ENCODE measurements at places on chromosomes 1 and 21.

GRCh38 chr1:154263465-154264332 is 8.7 kb upstream of the HAX1 start:
- DNase-seq, result no peak

GRCh38 chr1:75273110-75273509 is 138.9 kb downstream of the LHX8 start:
- DNase-seq, result no peak

- no peak for DNase-seq
Measured at GRCh38 chr1:234691567-234691966, 81.6 kb upstream of the IRF2BP2 start.

DNA sequence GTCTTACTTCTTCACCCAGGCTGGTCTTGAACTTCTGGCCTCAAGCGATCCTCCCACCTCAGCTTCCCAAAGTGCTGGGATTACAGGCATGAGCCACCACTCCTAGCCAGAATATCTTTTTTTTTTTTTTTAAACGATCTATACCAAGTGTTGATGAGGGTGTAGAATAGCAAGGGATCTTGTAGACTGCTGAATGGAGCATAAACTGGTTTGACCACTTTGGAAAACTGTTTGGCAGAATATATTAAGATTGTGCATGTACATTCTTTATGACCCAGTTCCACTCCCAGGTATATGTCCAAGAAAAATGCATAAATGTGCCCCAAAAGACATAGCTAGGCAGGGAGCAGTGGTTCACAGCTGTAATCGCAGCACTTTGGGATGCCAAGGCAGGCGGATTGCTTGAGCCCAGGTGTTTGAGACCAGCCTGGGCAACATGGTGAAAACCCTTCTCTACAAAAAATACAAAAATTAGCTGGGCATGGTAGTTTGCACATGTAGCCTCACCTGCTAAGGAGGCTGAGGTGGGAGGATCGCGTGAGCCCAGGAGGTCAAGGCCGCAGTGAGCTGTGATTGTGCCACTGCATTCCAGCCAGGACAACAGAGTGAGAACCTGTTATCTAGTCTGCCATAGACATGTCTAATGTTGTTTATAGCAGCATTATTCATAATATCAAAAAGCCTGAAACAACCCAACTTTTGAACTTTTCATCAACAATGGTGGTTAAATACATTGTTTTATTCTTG is 184.0 kb downstream of the VPS13D start:
- no peak for DNase-seq

DNA sequence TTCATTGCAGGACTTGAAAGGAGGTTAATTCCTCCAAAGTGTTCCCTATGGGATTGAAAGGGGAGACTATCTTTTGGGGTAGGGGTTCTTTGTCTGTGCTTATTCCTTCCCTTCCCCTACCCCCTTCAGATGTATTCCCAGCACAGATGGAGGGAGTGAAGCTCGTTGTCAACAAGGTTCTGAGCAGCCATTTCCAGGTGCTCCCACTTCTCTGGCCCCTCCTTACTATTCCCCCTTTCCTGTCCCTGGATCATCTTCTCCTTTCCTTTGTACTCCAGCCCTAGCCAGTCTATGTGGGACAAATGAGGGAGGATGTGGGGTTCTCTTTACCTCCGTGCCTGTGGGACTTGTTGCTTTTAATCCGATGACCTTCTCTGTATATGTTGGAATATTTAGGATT is 899 bp downstream of the TOMM40L start:
- no peak for DNase-seq

- DNase-seq, result no peak
Measured at GRCh38 chr1:244326757-244327156, 125.0 kb downstream of the ADSS2 start.

- no peak for DNase-seq
Measured at GRCh38 chr1:12111741-12112140, 48.6 kb downstream of the TNFRSF8 start.

DNA sequence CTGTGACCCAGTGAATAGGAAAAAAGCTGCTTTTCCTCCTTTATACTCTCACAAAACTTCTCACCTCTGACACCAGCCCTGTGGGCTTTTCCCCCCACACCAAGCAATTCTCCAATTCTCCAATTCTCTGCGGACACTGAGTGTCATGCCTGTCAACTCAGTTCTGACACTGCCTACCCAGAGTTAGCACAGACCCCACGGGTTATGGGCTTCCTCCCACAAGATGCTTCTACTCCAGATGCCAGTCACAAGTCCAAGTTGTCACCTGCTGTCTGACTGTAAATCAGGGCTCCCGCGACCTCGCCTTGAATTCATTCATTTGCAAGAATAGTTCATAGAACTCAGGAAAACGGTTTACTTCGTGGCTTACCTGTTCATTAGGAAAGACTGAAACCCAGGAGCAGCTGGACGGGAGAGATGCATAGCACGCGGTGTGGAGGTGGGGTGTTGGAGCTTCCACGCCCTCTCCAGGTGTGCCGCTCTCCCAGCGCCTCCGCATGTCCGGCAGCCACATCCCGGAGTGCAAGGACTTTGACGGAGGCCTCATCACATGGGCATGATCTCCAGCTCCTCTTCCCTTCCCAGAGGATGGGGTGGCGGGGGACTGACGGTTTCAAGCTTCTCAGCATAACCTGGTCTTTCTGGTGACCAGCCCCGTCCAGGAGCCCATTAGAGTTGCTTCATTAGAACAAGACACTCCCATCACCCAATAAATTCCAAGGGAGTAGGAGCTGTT is 154.7 kb downstream of the PGBD5 start:
- no peak for DNase-seq

GRCh38 chr1:50700214-50700613 is 259.9 kb downstream of the FAF1 start:
- no peak for DNase-seq

DNA sequence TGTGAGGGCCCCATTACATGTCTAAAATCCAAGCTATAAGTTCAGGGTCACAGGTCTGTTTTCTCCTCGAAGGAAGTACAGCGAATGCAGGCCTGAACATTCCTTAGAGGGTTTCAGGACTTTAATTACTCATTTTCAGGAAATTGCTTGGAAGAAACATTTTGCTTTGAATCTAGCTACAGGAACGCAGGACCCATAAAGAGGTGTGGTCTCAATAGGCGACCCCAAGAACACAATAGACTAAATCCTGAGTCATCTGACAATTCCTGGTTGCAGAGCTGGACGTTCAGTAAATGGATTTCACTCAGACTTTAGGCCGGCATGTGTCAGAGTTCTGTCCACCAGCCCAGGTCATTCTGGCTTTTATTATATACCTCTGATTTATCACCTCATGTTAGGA is 1.0 kb upstream of the ERG start:
- peak; percentile 50 for DNase-seq

- DNase-seq, result no peak
Measured at GRCh38 chr1:203267912-203268311, 37.4 kb upstream of the BTG2 start.

- no peak for DNase-seq
Measured at GRCh38 chr1:115544131-115544530, 97.6 kb upstream of the VANGL1 start.

DNA sequence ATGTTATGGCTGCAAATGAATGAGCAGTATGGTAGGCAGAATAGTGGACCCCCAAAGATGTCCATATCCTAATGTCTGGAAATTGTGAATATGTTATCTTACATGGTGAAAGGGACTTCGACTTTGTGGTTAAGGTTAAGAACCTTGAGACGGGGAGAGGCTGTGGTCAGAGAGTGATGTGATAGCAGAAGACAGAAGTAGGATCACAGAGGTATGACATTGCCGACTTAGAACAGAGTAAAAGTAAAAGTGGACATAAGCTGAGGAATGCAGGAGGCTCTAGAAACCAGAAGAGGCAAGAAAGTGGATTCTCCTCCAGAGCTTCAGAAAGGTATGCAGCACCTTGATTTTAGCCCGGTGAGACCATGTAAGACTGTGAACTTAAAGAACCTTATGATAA is 74.6 kb downstream of the CTH start:
- no peak for DNase-seq

DNA sequence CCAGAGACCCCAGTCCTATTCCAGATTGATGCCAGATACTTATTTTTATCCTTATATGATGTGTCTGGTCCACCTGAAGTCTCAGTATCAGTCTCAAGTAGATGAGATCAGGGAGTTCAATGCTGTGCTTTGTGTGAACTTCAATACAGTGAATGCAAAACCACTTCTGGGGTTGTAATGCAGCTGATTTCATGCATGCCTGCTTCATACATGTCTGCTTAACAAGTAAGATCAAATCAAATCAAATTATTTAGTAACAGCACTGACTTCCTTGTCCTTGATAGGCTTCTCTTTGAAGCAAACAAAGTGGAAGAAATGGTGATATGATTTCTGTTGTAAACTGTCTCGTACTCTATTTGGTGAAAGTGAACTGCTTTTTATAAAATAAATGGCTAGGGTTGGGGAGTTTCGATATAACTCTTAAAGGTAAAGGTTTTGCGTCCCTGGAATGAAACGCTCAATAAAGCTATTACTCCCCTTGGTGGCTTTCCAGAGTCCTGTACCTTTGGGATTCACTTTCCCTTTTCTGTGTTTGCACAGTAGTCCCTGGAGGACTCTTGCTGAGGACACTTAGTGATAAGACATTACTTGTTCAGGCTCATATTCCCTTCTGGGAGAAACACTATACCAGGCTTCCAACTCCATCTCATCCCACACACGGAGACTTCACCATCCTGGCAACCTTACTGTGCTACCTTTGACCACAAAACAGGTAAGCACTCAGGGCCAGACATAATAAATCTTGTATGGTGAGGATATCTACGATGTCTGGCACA is 59.3 kb downstream of the FH start:
- no peak for DNase-seq

DNA sequence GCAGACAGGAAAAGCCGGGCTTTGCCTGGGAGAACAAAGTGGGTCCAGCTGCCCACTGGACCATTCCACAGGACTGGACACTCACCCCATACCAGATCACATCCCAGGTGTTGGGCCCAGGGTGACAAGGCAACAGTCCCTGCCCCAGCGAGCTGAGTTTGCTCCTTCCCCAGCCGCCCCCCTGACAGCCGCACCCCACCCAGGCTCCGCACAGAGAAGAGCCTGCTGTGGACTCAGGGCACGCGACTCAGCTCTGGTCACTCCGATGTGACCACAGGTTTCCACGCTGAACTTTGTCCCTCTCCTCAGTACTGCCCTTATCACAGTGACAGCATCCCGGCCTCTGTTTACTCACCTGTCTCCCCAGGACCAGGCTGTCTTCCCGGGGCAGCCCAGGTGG is 1.2 kb downstream of the BMP8B start:
- no peak for DNase-seq

- DNase-seq, result peak; percentile 55
Measured at GRCh38 chr1:208595745-208596144, 351.6 kb upstream of the PLXNA2 start.

- DNase-seq, result no peak
Measured at GRCh38 chr21:41201385-41201784, 33.4 kb downstream of the BACE2 start.

DNA sequence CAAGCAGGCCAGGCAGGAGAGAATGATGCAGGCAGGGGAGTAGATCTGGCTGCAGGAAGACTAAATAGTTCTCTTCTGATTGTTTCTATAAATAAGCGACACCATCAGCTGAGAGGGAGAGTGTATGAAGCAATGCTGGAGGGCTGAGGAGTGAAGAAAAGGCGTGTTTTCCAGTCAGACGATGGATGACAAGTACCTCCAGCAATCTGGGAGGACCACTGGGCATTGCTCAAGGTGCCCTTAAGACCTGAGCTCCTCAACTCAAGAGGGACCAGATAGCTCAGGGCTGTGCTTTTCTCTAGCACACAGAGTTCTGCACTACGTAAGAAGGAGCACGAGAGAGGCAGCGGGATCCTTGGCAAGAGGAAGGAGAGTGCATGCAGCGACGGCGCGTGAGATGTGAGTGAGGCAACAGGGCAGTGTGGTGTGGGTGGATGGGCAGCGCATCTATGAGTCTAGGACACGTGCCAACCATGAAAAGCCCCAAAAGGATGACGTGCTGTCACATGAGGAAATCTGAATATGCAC is 36.0 kb downstream of the PABPC4 start:
- DNase-seq, result peak; percentile 94

DNA sequence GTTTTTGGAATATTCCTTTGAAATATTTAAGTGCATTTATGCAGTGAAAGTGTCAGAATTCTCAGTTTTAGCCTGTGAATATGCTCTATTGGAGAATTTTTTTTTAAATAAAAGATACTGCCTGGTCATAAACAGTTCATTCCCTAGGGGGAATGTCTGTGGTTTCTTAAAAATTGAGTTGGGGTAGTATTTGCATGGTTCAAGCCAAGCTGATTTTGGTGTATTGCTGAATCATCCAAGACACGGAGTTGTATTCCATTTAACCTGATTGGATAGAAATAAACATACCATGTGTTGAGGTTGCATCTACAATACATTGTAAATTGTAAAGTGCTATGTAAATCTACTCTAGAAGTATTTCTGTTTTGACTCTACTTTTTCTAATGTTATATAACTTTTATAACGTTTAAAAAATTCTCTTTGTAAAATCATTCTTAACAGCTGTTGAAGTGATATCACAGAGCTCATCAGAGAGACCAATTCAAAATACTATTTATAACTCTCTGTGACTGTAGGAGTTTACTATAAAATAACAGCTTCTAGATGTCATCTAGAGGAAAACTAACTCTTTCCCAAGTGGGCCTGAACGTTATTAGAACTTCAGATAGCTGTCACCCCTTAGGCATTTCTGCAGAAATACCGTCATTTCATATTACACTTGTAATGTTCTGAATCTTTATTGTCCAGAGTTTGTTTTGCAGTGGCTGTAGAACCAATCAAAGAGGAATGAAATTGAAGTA is 199.1 kb downstream of the USP25 start:
- DNase-seq, result no peak

DNA sequence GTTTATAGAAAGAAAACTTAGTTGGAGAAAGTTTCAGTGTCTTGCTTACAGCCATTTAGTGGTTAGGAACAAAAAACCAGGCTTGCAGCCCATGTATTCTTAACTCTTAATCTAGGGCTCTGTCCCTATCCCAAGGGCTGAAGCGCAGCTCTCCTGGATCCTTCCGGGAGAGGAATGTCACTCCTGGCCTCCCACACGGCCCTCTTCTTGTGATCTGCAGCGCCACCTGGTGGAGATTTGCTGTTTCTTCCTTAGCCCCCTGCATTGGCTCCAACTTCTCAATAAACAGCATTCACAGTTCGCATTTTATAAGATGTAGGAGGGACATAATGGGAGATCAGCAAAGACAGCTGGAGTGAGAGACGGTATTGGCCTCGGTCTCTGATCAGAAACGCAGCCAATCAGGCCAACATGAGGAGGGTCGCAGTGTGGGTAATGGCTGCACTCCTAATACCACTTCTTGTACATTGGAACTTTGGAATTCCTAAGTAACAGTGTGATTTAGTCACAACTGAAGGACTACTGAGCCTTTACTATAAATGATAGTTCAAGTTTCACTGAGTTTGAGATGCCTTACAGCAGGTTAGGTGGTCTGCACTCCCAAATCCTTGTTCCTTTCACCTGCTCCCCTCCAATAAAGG is 283.4 kb downstream of the ASTN1 start:
- DNase-seq, result no peak

- DNase-seq, result no peak
Measured at GRCh38 chr1:106600626-106601025, 455.8 kb upstream of the PRMT6 start.

- DNase-seq, result no peak
Measured at GRCh38 chr1:183209533-183210158, 23.6 kb downstream of the LAMC2 start.
